ENCODE measurements at places on chromosomes 11 and 22. TPM values are rescaled to one million over a fixed set of nuclear protein-coding genes. Genes with fewer than 3 reads are reported as not detected.

DNA sequence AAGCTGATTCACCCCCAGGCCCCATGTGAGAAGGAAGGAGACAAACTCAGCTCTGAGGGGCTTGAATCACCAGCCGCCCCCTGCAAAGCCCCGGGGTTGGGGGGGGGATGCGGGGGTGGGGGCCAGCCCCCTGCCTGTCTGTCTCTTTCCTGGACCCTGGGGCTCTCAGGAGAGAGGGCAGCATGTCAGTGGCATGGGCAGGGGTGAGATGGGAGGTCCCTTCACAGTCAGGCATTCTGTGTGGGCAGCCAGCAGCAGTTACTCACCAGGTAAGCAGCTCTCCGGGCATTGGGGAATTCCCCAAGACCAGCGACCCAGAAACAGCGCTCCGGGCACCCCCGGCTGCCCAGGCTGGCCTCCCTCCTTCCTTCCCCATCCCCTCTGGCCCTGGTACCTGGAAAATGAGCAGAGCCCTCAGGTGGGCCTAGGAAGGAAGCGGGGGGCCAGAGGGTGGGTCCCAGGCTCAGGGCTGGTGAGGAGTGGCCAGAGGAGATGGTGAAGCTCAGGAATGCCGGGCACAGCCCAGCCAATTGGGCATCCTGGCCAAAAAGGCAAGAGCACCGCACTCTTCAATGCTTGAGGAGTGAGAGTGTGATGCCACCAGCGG lies 4.2 kb upstream of the LIF start:
- peak; percentile 94 for DNase-seq

DNA sequence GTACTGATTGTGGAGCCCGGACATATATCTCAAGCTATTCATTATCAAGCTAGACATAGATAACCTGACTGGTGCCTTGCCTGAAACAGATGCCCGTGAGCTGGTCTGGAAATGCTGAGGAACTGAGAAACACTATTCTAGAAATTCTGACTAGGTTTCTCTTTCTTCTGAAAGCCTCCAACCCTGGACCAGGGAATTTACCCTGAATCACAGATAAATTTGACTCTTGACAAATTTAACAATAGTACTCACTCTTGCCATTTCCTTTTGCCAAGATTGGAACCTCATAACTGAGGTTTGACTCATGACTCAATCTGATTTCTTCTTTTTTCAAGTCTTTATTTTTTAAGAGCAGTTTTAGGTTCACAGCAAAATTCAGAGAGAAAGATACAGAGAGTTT lies 189.6 kb upstream of the SYN3 start:
- DNase-seq = no peak

- no peak for DNase-seq
These were observed 73.6 kb upstream of the SUSD2 start for GRCh38 chr22:24107661-24108060.

DNA sequence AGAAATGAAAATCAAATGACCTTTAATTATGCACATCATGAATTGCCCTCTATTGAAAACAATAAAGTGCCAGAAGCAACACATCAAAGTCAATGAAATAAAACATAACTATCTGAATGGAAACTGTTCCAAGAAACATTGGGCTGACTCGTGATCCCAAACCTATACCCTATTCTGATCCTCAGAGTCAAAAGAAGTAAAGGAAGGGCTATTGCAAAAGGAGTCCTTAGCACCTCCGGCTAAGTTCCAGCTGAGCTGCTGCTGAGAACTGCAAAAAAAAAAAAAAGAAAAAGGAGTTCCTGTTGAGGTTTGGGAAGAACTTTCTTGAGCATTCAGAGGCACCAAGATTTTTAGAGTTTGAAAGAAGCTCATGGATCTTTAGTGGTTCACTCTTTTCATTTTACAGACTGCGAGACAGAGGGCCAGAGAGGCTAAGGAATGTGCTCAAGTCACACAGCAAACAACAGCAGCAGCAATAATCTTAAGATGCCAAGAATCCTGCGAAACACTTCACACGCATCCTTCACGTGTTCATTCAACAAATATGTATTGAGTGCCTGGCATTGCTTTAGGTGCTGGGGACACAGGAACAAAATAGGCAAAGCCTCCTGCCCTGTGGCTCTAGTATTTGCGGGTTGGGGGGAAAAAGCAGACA lies 841 bp upstream of the TMPRSS13 start:
- no peak for DNase-seq

DNA sequence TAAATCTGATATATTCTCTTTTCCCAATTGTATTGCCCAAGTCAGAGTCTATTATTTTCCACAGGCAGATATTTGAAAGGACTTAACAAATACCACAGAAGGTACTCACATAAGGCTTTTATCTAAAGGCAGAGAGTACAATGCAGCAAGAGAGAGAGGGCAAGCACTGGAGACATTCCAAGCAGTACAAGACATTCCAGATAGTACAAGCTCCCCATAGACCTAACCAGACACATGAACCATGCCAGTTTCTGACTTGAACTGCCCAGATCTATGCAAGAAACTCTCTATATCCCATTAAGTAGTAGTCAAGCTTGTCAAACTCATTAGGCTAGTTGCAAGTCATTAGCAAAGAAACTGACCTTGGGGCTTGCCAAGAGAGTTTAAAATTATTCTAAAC lies 11.2 kb upstream of the MS4A6E start:
- no peak for DNase-seq

- no peak for DNase-seq
These were observed 919.2 kb upstream of the FAT3 start for GRCh38 chr11:91305402-91305801.

GRCh38 chr11:128341280-128342248 lies 245.8 kb downstream of the ETS1 start:
- DNase-seq = no peak

- DNase-seq = no peak
These were observed 13.9 kb downstream of the CSRP3 start for GRCh38 chr11:19187833-19188258.

GRCh38 chr22:32204040-32204855 lies 625 bp downstream of the RFPL2 start:
- no peak for DNase-seq

- DNase-seq = no peak
These were observed 117.8 kb downstream of the NTM start for GRCh38 chr11:131488238-131488637.

GRCh38 chr11:13009921-13010748 lies 1.0 kb downstream of the RASSF10 start:
- peak; percentile 72 for DNase-seq

- DNase-seq = no peak
These were observed 13.5 kb upstream of the GRAMD1B start for GRCh38 chr11:123416566-123416965.

DNA sequence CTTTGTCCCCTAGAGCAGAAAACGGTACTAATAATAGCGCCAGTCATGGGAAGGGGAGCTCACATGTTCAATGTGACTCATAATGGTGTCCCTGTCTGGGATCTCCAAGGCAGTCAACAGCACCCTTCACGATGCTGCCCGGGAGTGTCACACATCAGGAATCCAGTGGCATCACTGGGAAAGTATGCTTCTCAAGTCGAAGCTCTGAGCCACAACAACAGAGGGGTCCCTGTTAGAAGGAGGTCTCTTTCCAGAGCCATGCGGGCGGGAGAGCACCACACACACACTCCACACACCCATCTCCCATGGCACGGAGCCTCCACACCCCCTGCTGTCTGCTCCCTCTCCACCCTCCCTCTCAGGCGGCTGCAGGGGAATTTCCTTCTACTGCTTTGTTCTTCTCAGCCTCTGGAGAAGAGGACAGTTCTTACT lies 119.7 kb downstream of the ETS1 start:
- DNase-seq = peak; percentile 86

- no peak for DNase-seq
These were observed 86.9 kb upstream of the FAT3 start for GRCh38 chr11:92137747-92138146.

GRCh38 chr11:121024989-121025388 lies 1.1 kb downstream of the TBCEL start:
- no peak for DNase-seq

DNA sequence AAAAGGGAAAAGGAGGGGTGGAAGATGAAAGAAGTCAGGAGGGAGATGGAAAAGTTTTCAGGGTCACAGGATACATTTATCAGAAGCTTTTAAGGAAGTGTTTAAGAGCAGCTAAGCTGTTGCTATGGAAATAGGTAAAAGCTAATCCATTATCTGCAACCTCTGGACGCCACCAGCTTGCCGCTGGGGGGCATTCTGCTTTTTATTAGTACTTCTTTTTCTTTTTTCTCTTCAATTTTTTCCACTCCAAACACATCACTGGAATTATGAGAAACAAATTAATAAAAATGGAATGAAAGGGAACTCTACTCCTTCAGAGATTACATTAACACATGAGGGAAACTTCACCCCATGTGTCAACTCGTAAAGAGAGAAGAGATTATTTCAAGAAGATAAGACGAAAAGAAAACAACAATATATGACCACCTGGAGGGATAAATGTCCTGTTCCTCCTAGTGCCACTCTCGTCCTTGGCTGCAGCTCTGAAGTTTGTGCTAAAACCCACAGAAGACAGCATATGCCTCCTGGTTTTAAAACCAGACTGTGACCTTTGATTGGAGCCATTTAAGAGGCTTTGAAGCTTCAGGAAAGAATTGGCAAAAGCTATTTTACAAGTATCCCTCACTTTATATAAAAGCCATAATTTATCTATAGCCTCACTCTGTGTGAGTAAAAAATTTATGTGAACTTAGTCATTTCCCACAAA lies 972.8 kb downstream of the OPCML start:
- DNase-seq = no peak

DNA sequence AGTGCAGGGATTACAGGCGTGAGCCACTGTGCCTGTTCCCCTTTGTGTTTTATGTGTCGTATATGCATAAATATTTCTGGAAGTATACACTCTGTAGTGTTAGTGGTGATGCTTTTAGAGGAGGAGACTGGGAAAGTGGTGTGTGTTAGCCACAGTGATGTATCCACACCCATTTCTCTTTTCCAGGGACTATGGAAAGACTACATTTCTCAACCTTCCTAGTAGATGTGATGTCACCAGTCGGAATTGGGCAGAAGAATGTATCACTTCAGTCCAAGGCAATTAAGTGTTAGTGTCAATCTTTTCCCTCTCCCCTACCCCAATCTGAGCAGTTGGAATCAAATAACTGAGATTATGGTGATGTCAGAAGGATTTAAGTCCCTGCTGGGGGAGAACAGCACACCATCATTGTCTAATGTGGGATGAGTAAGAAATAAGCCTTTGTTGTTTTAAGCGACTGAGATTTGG lies 5.8 kb upstream of the ATG16L2 start:
- DNase-seq = no peak

DNA sequence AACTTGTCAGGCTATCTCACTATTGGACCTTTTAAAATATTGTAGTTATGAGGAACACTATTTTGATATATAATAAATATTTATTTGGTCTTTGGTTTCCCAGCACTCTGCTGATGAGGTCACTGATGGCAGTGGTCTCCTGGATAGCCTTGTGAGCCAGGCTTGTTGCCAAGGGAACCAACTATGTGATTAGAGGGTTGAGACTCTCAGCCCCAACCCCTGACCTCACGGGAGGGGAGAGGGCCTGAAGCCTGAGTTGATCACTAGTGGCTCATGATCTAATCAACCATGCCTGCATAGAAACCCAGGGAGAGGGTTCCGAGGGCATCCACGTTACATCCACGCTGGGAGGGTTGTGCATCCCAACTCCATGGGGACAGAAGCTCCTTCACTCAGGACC lies 10.8 kb downstream of the PANX1 start:
- DNase-seq = no peak

- peak; percentile 65 for DNase-seq
These were observed 111.2 kb downstream of the ZNF280B start for GRCh38 chr22:22397292-22397870.

The CD3D gene
- total RNA-seq = not detected

The MUC5AC gene
- not detected for total RNA-seq

The CHADL gene
- not detected for total RNA-seq

The ELMOD1 gene
- 0.17 TPM for total RNA-seq

The SLC22A8 gene
- total RNA-seq = not detected

The CCDC89 gene
- not detected for total RNA-seq

All from Caki2 (cell line).